ENCODE measurements at places on chromosomes 3 and 15. TPM values are rescaled to one million over a fixed set of nuclear protein-coding genes. Genes with fewer than 3 reads are reported as not detected.

ZXDC gene
- 24.3 TPM for total RNA-seq

GPR87 gene
- total RNA-seq: not detected

SLC12A8 gene
- 13.7 TPM for total RNA-seq

GPR171 gene
- not detected for total RNA-seq

SH2D7 gene
- total RNA-seq: not detected

DNA sequence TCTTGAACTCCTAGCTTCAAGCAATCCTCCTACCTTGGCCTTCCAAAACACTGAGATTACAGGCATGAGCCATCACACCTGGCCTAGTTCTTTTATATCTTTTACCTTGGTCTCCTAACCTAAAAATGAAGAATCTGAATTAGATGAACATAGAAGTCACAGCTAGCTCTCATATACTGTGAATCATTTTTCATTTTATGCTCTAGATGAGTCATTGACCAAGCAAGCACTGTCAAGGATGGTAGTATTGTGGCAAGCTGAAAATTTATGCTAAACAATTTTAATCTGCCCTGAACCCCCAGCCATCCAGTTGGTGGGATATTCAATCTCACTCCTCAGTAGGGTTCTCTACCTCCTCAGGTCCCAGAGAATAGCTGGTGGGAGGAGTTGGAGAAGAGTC is 48.3 kb upstream of the DNAJC13 start:
- H3K36me3 ChIP-seq: no peaks in the 10 kb centered on the region
- H3K4me3 ChIP-seq: no peak overlapping the region
- H3K27me3 ChIP-seq: no peaks in the 10 kb centered on the region

DNA sequence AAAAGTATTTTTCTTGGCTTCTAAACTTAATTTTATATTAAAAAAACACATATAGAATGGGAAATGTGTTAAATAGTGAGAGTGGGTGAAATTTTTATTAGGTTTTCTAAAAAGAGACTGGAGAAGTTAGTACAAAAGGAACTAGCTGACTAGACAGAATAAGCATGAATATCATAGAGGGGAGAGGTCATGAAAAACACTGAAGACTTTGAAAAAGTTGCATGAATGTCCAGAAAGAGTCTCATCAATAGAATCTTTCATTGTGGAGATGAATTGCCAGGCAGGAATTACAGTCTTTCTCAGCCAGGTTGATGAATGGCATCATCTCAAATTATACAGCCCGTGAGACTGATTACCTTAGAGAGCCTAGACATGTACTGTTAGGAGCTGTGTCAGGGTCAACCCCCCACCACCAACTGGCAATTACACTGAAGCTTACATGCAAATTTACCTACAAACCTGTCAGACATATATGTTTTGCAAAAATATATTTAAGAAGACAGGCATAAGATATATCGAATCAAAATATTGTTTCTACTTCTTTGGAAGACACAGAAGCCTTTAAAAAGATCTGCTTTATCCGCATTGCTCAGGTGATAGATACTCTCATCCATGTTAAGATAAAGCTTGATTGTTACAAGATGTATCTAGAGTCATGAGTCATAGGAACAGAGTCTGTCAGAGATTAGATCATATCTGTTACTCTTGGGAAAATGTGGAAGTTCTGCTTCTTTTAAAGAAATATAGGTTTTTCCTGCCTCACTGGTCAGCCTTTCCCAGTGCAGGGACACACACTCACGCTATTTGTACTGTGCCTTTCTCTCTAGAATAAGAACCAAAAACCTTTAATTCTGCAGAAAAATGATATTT is 34.8 kb upstream of the PFN2 start:
- H3K27ac ChIP-seq: no peak overlapping the region
- no peaks in the 10 kb centered on the region for H3K36me3 ChIP-seq
- no peak overlapping the region for H3K4me3 ChIP-seq

DNA sequence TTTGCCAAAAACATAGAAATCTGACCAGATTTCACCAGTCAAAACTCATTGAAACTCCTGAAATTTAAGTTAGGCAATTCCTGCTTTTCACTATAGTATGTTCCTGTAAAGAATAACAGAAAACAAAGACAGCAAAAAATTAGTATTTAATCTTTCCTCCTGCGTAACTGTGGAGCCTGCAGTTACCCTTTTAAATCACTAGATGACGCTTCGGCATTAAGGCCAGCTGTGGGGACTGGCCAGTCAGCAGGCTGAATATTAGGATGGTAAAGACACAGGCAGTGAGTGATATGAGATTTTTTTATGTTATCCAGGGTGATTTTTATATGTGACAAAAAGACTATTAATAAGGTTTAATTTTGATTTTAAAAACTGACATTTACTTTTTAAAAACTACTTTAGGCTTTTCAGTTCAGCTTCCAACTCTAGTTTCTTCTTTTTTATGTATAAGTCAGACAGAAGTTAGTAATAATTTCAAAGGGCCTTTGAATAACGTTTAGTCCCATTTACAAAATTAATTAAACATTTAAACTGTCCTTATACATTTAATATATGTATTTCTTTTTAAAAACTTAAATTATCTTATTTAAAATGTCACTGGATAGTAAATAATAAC is 165.1 kb downstream of the PPM1L start:
- no peak overlapping the region for H3K27ac ChIP-seq
- no peak overlapping the region for H3K4me3 ChIP-seq
- H3K27me3 ChIP-seq: no peaks in the 10 kb centered on the region
- no peaks in the 10 kb centered on the region for H3K36me3 ChIP-seq
- no peaks in the 10 kb centered on the region for H3K4me1 ChIP-seq
- no peak for DNase-seq

DNA sequence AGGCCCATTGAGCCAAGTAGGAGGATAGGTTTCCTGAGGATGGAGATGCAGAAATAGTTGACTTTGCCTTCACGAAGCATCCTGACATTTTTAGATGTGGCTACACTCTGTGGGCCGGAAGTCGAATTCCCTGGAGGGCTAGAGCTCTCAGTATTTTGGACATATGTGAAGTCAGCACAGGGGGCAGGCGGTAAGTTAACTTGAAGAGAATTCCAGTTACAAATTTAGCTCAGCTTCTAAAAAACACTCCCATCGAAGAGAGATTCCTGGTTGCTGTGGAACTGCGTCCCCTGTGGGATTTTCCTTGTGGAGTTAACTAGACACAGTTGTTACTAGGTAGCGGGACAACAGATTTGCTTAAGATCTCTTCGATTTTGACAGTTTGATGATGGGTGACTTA is 161.9 kb upstream of the RGMA start:
- H3K27ac ChIP-seq: no peak overlapping the region
- no peaks in the 10 kb centered on the region for H3K27me3 ChIP-seq
- no peaks in the 10 kb centered on the region for H3K36me3 ChIP-seq
- no peak for DNase-seq
- H3K4me1 ChIP-seq: no peaks in the 10 kb centered on the region
- H3K4me3 ChIP-seq: no peak overlapping the region

DNA sequence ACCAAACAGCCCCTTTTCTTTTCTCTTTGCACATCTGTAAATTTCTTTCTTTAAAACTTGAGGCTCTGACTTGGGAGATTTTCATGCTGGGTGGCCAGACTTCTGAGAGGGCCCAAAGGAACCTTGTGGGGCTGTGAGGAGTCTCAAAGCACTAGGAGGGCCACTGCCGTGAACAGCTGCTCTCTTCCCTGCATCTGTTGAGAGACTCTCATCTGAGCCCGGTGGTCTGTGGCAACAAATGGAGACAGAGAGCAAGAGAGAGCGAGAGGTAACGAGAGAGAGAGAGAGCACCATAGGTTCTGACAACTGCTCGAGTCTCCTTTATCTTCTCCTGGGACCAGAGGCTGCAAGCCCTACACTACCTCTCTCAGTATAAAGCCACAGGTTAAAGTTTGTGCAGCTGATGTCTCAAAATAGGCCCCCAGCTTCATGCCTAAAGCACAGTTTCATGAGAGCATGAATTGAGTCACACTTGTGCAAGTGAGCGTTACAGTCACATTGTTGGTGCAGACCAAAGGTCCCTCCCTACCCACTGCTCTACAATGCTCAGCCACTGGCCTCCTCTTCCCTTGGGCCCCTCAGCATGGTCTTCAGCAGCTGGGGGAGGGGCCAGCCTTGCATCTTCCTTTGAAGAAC is 60.7 kb downstream of the ZNF621 start:
- peaks cover 14% of the 10 kb centered on the region for H3K4me1 ChIP-seq
- no peak overlapping the region for H3K4me3 ChIP-seq
- H3K27ac ChIP-seq: no peak overlapping the region
- DNase-seq: no peak
- H3K36me3 ChIP-seq: no peaks in the 10 kb centered on the region

GRCh38 chr15:42576040-42576594 is 711 bp downstream of the STARD9 start:
- no peaks in the 10 kb centered on the region for H3K4me1 ChIP-seq
- H3K27me3 ChIP-seq: peaks cover 11% of the 10 kb centered on the region
- no peak overlapping the region for H3K27ac ChIP-seq
- no peaks in the 10 kb centered on the region for H3K36me3 ChIP-seq
- DNase-seq: no peak

DNA sequence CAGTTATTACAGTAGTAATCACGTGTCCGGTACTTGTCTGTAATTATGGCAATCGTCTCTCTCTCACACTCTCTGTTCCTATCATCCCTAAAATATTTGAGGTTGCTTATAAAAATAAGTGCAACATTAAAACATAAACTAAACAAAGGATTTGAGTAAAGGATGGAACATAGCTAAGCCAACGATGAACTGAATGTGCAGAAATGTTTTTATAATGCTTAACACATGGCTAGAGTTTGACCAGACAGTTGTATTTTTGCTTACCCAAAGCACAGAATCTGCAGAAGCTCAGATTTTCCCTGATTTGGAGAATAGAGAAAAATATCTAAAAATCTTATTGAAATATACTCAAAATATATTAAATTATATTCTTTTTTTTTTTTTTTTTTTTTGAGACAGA is 1030.9 kb downstream of the NAALADL2 start:
- H3K36me3 ChIP-seq: no peaks in the 10 kb centered on the region
- H3K27me3 ChIP-seq: no peaks in the 10 kb centered on the region
- no peak overlapping the region for H3K4me3 ChIP-seq
- no peak for DNase-seq

DNA sequence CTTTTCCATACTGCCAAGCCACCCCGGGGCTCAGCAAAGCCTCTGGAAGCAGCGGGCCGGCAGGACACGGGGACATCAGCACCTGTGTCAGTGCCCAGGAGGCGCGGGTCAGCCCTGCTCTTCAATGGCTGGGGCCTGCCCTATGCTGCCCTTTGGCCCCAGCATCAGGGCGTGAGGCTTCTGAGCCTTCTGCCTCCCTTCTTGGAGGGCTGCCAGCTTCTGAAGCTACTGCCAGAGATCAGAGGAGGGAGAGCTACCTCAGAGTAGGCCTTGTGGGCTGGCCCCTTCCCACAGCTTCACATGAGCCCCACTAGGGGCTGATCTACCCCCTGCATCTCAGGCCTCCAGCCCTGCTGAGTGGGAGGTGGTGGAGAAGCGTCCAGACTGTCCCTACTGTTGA is 13.0 kb upstream of the TMEM115 start:
- H3K27me3 ChIP-seq: no peaks in the 10 kb centered on the region
- no peak overlapping the region for H3K27ac ChIP-seq
- DNase-seq: no peak
- H3K4me3 ChIP-seq: no peak overlapping the region

DNA sequence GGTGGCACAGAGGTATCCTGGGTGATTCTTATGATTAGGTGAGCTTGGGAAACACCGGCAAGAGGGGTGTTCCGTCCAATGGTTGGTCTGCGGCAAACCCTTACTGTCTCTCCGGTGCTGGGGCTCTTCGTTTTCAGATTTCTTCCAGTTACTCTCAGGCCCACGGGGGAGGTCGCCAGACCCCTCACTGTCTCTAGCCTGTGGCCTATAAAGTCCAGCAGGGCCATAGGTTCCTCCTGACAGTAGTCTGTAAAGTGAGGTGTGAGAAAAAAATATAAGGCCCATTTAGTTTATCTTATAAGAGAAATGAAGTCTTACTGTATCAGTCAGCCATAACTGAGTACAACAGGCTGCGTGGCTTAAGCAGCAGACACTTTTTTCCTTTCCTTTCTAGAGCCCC is 1.4 kb downstream of the ESYT3 start:
- H3K4me3 ChIP-seq: peak overlapping the region; percentile 49
- no peak for DNase-seq
- no peaks in the 10 kb centered on the region for H3K4me1 ChIP-seq
- no peak overlapping the region for H3K27ac ChIP-seq
- H3K36me3 ChIP-seq: no peaks in the 10 kb centered on the region

DNA sequence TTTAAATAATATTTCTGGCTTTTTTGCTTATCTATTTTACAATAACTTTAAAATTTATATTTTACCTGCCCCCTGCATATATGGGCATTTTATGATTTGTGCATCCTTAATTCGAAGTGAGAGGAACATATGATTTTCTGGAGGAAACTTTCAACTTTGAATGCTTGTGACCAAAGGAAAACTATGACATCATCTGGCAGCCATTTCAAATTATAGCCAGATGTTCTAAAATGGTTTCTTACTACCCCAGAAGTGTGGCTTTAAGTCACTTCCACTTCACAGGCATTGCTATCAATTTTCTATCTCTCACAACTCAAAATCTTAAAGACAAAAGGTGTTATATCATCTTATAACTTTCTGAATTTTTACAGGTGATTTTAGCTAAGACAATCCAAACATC is 508.8 kb downstream of the RBMS3 start:
- H3K36me3 ChIP-seq: no peaks in the 10 kb centered on the region
- no peak overlapping the region for H3K27ac ChIP-seq
- no peak overlapping the region for H3K4me3 ChIP-seq
- H3K27me3 ChIP-seq: no peaks in the 10 kb centered on the region
- DNase-seq: no peak
